ENCODE measurements at places on chromosomes 1 and 21. TPM values are rescaled to one million over a fixed set of nuclear protein-coding genes. Genes with fewer than 3 reads are reported as not detected.

DNA sequence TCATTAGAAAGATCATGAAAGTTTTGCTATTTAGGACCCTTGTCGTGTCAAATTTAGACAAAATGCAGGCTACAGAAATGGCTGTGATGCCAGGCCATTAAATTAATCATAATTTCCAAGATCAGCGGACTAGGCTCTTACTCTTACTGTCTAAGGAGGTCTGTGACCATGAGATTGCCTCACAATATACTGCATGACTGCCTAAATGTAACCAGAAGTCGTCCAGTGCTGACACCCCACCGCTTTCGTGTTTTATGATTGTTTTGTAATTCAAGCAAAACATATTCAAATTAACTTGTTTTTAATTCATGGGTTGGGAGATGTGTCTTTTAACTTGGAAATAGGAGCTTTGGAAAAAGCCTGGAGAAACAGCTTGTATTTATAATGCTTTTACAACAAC is 947.5 kb downstream of the BRINP3 start:
- H3K4me1 ChIP-seq: no peaks in the 10 kb centered on the region
- H3K4me3 ChIP-seq: no peak overlapping the region
- no peak overlapping the region for H3K27ac ChIP-seq
- no peaks in the 10 kb centered on the region for H3K27me3 ChIP-seq
- H3K36me3 ChIP-seq: no peaks in the 10 kb centered on the region

GRCh38 chr1:85315789-85316188 is 39.4 kb upstream of the BCL10 start:
- DNase-seq: no peak
- H3K27ac ChIP-seq: no peak overlapping the region

- H3K4me3 ChIP-seq: no peak overlapping the region
- no peaks in the 10 kb centered on the region for H3K36me3 ChIP-seq
- H3K27ac ChIP-seq: no peak overlapping the region
These were observed 153.6 kb downstream of the TLR5 start for GRCh38 chr1:222989443-222989842.

GRCh38 chr1:50529510-50529909 is 106.3 kb upstream of the DMRTA2 start:
- H3K27ac ChIP-seq: no peak overlapping the region
- no peaks in the 10 kb centered on the region for H3K27me3 ChIP-seq
- DNase-seq: no peak
- no peaks in the 10 kb centered on the region for H3K4me1 ChIP-seq
- peaks cover 75% of the 10 kb centered on the region for H3K36me3 ChIP-seq
- no peak overlapping the region for H3K4me3 ChIP-seq

Gene LINGO4
- 0.04 TPM for polyA plus RNA-seq

- H3K4me3 ChIP-seq: no peak overlapping the region
- peaks cover 61% of the 10 kb centered on the region for H3K27me3 ChIP-seq
- peak; percentile 78 for DNase-seq
- no peaks in the 10 kb centered on the region for H3K36me3 ChIP-seq
- H3K4me1 ChIP-seq: peaks cover 7% of the 10 kb centered on the region
- no peak overlapping the region for H3K27ac ChIP-seq
These were observed 155.6 kb upstream of the NBPF11 start for GRCh38 chr1:148307583-148308185.
